ENCODE measurements at places on chromosomes 7 and 10. TPM values are rescaled to one million over a fixed set of nuclear protein-coding genes. Genes with fewer than 3 reads are reported as not detected.

The SAMD9 gene
- 10.2 TPM for total RNA-seq

DNA sequence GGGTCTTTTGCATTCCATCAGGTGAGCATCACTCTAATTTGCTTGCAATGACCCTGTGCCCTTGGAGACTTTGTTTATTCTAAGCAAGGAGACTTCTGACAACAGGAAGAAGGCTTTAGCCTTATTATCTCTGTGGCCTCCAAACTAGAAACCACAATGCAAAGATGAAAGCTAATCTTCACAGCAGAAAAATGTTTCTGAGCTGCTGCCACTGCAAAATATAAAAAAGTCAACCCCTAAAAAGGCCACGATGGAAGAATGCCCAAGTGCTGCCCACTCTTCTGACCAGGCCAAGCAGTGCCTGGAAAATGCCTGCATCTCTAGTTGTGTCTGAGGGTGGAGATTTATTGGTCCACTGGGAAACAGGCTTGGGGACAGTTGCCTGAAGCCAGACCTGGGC lies 299.9 kb downstream of the C7orf25 start:
- no peak for DNase-seq

- DNase-seq = no peak
Observed at GRCh38 chr7:92698237-92698841, 108.1 kb upstream of the FAM133B start.

DNA sequence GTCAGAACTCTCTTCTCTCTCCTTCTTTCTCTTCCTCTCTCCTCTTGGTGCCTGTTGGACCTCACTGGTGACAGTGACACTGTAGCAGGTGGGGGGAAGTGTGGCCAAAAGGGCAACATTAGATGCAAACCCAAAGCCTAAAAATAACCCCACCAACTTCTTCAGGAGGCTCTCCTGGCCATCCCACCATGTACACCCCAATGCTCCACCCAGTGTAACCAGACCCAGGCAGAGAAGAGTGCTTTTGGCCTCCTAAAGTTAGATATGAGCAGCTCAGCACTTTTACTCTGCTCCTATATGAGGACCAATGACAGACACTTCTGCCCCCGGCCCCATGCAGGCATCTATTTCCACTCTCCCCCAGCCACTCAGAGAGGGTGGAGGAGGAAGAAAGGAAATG lies 5.5 kb downstream of the MYOZ1 start:
- DNase-seq = no peak

GRCh38 chr7:45148653-45148973 lies 9.0 kb upstream of the RAMP3 start:
- DNase-seq = no peak

DNA sequence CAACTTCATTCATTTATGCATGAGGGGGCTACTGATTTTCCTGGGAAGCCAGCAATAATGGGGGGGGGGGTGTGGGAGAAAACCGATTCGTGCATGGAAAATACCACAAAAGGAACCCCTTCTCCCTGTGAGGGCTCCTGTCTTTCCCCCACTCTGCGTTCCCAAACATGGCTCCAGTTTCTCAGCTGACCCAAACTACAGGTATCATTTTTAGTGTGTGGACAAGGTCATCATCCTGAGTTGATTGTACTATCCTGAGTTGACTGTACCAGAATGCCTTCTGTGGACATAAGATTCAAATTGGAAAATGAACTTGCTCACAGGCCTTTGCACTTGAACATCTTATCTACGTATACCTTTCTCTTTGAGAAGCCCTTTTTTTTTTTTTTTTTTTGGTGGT lies 49.9 kb downstream of the ZRANB1 start:
- DNase-seq = no peak

Data from upper lobe of left lung (tissue), 6 donors.